Left lung (tissue), 14 donors: ENCODE measurements at places on chromosomes 16 and 17. TPM values are rescaled to one million over a fixed set of nuclear protein-coding genes. Genes with fewer than 3 reads are reported as not detected.
A peak's percentile ranks its signal among the peaks of the same experiment; 100 is the strongest.

DNA sequence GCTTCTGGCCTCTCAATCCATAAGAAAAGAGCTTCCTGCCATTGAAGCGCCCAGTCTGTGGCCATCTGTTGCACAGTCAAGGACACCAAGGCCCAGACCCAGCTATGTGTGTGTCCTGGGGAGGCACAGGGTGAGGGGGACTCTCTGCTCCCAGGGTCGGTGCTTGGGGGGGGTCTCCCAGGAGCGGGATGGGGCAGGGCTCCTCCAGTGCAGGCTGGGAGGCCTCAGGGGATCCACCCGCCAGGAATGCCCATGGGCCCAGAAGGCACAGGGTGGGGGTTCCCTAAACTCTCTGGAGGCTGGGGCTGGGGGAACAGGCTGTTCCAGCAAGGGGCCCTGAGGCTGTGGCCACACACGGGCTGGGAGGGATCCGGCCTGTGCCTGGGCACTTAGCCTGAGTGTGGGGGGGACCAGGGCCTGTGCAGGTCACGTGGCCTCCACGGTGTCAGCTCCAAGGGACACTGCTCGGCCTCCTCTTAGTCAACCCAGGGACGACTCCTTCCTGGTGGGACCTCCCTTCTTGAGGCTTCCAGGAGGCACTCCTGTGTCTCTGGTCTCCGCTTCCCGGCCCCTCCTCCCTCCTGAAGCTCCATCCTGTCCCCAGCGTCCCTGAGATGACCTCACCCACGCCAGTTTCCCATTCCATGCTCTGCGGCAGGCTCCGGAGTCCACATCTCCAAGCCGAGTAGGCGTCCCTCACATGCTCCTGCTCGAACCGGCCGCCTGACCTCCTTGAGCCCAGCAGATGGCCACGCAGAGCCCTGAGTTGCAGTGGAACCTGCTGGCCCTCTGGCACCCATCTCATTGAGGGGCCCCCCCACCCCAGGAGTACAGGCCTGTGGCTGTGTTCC is 23.1 kb upstream of the BAHCC1 start:
- DNase-seq, result no peak

- peak; percentile 90 for DNase-seq
Measured at GRCh38 chr17:10114931-10115535, 83.4 kb downstream of the GAS7 start.

DNA sequence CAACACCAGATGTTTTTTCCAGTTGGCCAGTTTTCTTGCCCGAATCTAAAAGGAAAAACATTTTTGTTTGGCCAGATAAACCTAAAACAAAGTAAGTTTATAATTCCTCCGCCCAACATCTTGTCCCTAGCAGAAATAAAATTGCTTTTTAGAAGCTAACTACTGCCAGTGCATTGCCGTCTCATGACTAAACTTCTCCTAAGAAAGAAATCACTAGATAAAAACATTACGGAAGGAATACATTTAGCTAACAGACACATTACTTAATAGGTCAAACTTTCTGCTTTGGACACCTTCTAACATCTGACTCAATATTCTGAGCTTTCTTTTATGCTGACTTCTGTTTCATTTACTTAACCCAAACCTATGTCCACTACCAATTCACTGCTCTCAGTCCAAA is 36.2 kb downstream of the FBXL20 start:
- DNase-seq, result no peak

The DOC2B gene
- polyA plus RNA-seq, result 3.3 TPM

The RGS11 gene
- 6.0 TPM for polyA plus RNA-seq

The KRTAP3-1 gene
- not detected for polyA plus RNA-seq
